Breast epithelium (tissue), 4 donors: ENCODE measurements at places on chromosomes 2 and 18.

DNA sequence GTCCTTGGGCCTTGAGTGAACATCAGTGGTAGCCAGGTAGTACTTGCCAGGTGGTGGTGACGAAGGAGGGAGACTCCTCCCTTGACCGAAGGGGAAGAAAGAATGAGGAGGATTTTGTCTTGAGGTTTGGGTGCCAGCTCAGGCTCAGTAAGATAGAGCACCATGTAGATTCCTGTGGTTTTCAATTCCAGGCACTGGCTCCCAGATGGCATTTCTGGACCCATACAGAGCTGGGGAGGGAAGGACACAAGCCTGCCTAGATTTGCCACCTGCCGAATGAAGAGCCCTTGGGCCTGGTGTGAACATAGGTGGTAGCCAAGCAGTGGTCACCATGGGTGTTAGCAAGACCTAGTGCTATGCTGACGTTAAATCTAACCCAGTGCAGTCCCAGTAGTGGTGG, 108.8 kb upstream of the UBE2E3 start:
- no peak overlapping the region for H3K27ac ChIP-seq
- no peak for DNase-seq
- H3K36me3 ChIP-seq = no peaks in the 10 kb centered on the region
- no peaks in the 10 kb centered on the region for H3K4me1 ChIP-seq

DNA sequence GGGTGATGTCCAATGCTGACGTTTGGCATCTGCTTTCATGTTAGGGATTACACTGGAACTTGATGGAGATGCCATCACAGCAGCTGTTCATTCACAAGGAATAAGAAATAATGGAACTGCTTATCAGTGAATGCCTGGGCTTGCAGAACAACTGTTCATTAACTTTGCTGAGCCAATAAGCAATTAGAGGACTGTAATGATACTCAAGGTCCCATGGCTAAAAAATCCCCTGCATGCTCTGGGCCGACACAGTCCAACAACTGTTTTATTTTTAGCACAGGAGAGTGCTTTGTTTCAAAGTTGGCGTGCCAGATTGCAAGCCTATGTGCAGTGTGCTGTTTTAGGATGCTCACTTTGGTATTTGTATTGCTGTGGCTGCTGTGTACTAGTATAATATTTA, 408.0 kb upstream of the RGPD4 start:
- no peaks in the 10 kb centered on the region for H3K27me3 ChIP-seq
- no peak overlapping the region for H3K27ac ChIP-seq
- no peak overlapping the region for H3K4me3 ChIP-seq
- no peaks in the 10 kb centered on the region for H3K4me1 ChIP-seq

GRCh38 chr18:58649966-58650816, 21.1 kb upstream of the MALT1 start:
- no peak overlapping the region for H3K27ac ChIP-seq
- H3K4me1 ChIP-seq = no peaks in the 10 kb centered on the region
- H3K27me3 ChIP-seq = no peaks in the 10 kb centered on the region
- H3K4me3 ChIP-seq = no peak overlapping the region
- no peak for DNase-seq
- no peaks in the 10 kb centered on the region for H3K36me3 ChIP-seq

GRCh38 chr2:166351319-166351718, 24.4 kb downstream of the SCN9A start:
- no peak for DNase-seq
- H3K27ac ChIP-seq = no peak overlapping the region
- H3K4me3 ChIP-seq = no peak overlapping the region
- H3K27me3 ChIP-seq = no peaks in the 10 kb centered on the region

GRCh38 chr2:70671092-70671675, 96.8 kb downstream of the ADD2 start:
- no peaks in the 10 kb centered on the region for H3K4me1 ChIP-seq
- H3K4me3 ChIP-seq = no peak overlapping the region
- H3K36me3 ChIP-seq = no peaks in the 10 kb centered on the region
- H3K27me3 ChIP-seq = no peaks in the 10 kb centered on the region
- no peak for DNase-seq

DNA sequence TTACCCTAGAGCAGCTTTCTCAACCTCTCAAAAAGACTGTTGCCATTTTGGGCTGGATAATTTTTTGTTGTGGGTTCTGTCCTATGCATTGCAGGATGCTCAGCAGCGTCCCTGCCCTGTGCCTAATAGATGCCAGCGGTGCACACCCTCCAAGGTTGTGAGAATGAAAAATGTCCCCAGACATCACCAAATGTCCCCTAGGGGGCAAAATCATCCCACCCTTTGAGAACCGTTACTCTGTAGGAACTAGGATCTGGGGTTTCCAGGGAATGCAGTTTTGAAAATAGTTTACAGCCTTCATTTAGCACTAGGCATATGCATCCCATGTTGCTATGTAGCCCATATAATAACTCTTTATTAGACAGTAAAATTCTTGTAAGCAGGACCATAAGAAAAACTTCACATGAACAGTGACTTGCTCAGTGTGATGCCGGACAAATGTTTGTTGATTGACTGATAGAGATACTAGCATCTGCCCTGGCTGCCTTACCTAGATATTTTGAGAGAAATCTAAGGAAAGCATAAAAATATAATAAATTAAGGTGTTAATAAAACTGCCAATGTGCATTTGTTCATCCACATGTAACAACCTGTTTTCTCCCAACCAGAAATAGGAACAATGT, 79.2 kb upstream of the EPC2 start:
- DNase-seq = no peak
- no peak overlapping the region for H3K27ac ChIP-seq
- H3K27me3 ChIP-seq = no peaks in the 10 kb centered on the region
- no peaks in the 10 kb centered on the region for H3K4me1 ChIP-seq
- no peak overlapping the region for H3K4me3 ChIP-seq
- H3K36me3 ChIP-seq = no peaks in the 10 kb centered on the region
